ENCODE measurements at places on chromosomes 11 and 22. TPM values are rescaled to one million over a fixed set of nuclear protein-coding genes. Genes with fewer than 3 reads are reported as not detected.

DNA sequence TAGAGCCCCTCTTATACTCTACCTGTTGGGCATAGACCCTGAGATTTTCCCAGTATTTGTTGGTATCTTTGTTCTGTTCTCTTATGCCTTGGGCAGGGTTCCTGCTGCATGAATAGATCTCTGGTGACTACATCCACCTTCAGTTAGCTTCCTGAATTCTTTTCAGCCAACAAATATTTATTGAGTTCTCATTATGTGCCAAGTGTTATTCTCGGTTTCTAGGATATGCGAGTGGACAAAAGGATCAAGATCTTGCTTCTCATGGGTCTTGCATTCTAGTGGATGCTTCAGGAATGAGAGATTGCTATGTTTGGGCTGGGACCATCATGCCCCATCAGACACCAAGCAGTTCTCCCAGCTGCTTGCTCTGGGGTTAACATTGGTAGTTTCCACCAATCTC lies 340.0 kb downstream of the METTL15 start:
- no peak for DNase-seq

Gene PES1
- total RNA-seq: 72.1 TPM

DNA sequence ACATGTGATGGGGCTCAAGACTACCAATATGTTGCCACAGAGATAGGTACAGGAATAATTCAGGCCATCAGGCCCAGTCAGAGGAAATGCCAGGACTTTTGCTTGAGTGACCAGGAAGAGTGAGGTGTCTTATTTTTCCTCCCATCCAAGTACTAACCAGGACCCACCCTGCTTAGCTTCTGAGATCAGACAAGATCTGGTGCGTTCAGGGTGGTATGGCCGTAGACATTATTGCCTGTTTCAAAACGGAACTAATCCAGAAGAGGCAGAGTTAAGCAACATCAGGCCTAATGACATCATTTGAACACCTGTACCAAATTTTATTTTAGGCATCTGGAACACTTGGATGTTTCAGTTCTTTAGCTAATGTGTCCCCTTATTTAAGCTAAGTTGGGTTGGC lies 205.5 kb upstream of the POU2AF2 start:
- DNase-seq: no peak

GRCh38 chr22:42889304-42889703 lies 32.2 kb upstream of the ARFGAP3 start:
- no peak for DNase-seq

DNA sequence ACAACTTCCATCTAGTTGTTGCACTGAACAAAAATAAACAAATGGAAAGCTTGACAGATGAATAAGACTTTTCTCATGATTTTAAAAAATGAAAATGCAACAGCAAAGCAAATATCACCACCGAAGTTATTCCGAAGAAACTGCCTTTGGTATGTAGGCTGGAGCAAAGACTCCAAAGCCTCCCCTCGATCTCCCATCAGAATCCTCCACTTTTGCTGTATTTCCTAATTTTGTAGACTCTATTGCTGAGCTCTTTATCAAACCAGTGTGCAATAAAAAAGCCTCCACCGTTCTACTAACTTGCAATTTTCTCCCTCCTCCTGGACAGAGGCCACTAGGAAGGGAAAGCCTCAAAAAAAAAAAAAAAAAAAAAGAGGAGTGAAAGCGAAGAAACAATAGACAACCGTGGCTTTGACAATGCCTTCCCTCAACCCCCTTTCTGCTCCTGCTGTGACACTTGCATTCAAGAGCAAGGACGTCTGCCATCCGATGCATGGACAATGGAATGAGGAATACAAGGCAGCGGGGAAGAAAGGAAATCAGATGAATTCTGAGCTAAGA lies 190.9 kb upstream of the BLID start:
- no peak for DNase-seq

GRCh38 chr11:34049028-34049427 lies 2.5 kb upstream of the CAPRIN1 start:
- no peak for DNase-seq

GRCh38 chr11:103584021-103584420 lies 452.4 kb upstream of the DDI1 start:
- DNase-seq: no peak

Gene NLRX1
- 7.9 TPM for total RNA-seq

Gene GLYATL1
- total RNA-seq: not detected

DNA sequence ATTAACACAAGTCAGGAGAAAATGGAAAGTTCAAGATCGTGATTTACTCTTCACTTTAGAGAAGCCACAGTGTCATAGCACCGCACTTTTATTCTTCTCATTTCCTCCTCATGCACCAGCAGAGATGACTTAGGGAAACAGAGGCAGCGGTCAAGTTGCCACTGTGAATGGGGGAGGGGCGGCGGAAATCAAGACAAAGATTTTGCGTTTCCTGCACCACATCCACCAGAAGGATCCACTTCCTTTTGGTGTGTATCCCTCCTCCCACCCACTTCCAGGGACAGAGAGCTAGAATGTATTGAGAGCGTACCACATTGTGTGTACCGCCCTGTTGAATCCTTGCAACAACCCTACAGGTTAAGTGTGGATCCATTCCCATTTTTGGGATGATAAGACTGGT lies 21.8 kb downstream of the TSPAN18 start:
- no peak for DNase-seq

Gene MUC5AC
- total RNA-seq: not detected

GRCh38 chr22:31122532-31123291 lies at the start of gene INPP5J:
Gene INPP5J (plus strand): TSS chr22:31122966. CDS start chr22:31123015, 49 bp downstream.
- peak; percentile 28 for DNase-seq

- DNase-seq: peak; percentile 32
These were observed 66.8 kb downstream of the FEZ1 start for GRCh38 chr11:125429174-125429707.

- no peak for DNase-seq
These were observed 14.9 kb downstream of the GAS2 start for GRCh38 chr11:22681281-22681812.

Gene MMP8
- total RNA-seq: not detected

- peak; percentile 1 for DNase-seq
These were observed 573.9 kb upstream of the CADM1 start for GRCh38 chr11:116078101-116078591.

- DNase-seq: no peak
These were observed 9.8 kb downstream of the LRRC32 start for GRCh38 chr11:76660533-76661305.

DNA sequence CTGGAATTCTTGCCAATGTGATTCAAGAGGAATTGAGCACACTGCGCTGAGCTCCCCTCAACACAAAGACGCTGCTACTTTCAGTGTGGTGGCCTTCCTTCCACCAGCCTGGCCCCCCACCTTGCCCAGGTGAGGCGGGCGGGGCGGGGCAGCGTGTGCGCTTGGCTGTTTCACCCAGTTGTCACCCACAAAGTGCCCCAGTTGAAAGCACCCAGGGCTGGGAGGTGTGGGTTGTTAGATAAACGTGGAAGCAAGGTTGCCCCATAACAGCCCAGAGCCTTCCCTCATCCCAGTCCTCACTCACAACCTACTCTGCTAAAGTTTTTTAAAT lies 43.1 kb downstream of the CACNG2 start:
- no peak for DNase-seq

DNA sequence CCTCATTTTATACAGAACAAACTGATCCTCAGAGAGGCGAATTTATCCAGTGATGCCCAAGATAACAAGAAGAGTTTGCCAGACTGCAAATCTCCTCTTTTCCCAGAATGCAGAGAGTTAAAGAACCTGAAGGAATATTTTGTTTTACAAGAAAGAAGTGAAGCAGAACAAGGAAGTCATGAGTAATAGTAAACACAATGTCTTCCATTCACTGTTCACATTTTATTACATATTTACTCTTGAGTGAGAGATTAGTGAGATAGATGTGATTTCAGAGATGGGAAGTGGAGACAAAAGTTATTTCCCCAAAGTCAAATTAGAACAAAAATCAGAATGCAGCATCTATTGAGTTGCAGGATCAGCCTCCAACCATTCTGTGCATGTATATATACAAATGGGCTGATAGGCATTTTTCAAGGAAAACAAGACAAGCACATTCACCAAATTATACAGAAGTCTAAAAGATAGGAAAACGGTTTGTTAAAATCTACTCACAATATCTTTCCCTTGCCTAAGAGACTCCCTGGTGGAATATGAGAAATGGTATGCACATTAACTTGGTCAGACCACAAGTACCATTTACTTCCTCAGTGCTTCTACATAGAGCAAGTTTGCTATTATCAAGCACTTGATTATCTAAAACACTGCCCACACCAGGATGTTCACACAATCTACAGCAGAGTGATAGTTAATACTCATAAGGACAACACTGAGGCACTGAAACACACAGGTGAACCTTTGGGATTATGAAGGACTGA lies 12.0 kb downstream of the GUCY1A2 start:
- DNase-seq: no peak

Gene TSPAN18
- total RNA-seq: not detected

Gene PISD
- total RNA-seq: 24.0 TPM

Gene CRYBB3
- total RNA-seq: not detected

DNA sequence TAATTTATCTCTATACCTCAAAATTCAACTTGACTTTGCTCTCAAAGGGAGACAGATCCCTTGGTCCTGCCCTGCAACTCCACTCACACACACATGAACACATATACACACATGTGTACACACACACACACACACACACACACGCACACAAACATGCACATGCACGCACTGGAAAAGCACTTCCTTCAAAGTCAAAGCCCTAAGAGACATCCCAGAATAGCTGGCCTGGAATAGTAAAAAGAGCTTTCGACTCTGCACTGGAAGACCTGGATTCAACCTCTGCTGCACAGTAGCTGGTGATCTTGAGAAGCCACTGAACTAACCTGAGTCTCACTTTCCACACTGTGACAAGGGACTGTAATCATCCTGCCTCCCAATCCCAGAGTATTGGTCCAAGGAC lies 26.8 kb downstream of the TENM4 start:
- DNase-seq: no peak

Gene KRTAP5-1
- total RNA-seq: not detected

- DNase-seq: peak; percentile 79
These were observed 23.9 kb downstream of the TSPAN32 start for GRCh38 chr11:2325719-2326118.

Gene DCHS1
- 3.8 TPM for total RNA-seq

Gene OR5AN1
- total RNA-seq: not detected

DNA sequence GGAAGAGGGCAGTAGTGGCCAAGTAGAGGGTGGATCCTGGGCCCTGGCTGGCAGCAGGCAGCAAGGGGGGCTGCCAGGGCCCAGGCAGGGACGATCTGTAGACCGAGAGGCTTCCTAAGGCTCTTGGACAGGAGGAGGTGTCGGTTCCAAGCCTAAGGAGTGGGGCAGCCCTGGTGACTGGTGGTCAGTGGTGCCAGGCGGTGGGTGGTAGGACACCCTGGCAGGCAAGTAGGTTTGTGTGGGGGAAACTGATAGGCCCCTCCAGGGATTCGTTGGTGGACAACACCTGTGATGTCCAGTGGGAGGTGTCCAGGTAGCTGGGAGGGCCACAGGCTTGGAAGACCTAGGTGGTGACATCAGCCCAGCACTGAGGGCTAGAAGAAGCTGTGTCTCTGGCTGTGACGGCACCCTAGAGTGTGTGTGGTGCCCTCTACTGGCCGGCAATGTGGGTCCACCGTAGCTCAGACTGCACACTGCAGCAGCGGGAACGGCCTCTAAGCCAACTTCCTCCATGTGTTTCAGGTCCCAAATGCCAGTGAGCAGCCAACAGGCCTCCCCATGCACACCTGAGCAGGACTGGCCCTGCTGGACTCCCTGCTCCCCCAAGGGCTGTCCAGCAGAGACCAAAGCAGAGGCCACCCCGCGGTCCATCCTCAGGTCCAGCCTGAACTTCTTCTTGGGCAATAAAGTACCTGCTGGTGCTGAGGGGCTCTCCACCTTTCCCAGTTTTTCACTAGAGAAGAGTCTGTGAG lies 9.4 kb upstream of the SAMM50 start:
- DNase-seq: peak; percentile 41
